ENCODE measurements at places on chromosomes 11 and 22. TPM values are rescaled to one million over a fixed set of nuclear protein-coding genes. Genes with fewer than 3 reads are reported as not detected.

Gene SSTR3
- not detected for polyA plus RNA-seq

Gene CFAP300
- polyA plus RNA-seq, result 4.5 TPM

Gene BEST1
- polyA plus RNA-seq, result 5.1 TPM

Gene SPTBN2
- polyA plus RNA-seq, result 0.25 TPM

Gene PRR33
- not detected for polyA plus RNA-seq

Gene RBFOX2
- polyA plus RNA-seq, result 221 TPM

Gene TOM1
- 63.7 TPM for polyA plus RNA-seq

Gene SLC1A2
- polyA plus RNA-seq, result 0.83 TPM

Gene WNT11
- 0.25 TPM for polyA plus RNA-seq

Gene OR4D5
- polyA plus RNA-seq, result not detected

Gene OR51B5
- polyA plus RNA-seq, result 0.05 TPM

Gene FREY1
- 0.33 TPM for polyA plus RNA-seq

Gene IRF7
- 4.2 TPM for polyA plus RNA-seq

Data from BJ (cell line).